ENCODE measurements at places on chromosomes 2 and 18. TPM values are rescaled to one million over a fixed set of nuclear protein-coding genes. Genes with fewer than 3 reads are reported as not detected.

- no peak for DNase-seq
Measured at GRCh38 chr2:154620471-154620870, 78.0 kb upstream of the KCNJ3 start.

- no peak for DNase-seq
Measured at GRCh38 chr2:74366036-74366435, 14.1 kb downstream of the DCTN1 start.

DNA sequence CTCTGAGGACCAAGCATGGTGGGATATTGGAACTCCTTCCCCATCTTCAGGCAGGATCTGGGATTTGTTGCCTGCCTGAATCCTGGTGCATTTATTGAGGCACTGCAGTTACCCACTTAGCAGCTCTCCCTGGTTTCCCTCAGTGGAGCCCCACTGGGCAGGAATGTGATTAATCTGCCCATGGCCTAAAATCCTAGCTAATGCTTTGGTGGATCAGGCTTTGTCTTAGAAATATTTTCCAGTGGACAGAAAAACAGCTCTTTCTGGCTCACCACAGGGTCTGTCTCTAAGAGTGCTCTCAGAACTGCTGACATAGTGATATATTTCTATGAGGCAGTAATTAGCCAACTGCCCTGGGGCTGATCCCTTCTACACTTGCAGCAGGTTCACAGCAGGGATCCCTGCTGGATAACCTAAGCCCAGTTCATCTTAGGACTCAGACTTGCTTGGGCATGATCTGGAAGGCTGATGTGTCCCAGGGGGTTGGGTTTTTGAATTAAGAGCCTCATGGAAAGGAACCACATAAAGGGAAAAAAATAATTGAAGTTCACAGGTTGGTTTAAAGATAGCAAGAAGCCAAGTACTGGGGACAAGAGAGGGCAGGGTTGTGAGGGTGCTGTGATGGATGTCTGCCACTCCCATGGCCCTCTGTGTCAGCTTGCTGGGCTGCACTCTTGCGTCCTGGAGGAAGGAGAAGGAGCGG, 44.3 kb upstream of the ZDBF2 start:
- DNase-seq: no peak

DNA sequence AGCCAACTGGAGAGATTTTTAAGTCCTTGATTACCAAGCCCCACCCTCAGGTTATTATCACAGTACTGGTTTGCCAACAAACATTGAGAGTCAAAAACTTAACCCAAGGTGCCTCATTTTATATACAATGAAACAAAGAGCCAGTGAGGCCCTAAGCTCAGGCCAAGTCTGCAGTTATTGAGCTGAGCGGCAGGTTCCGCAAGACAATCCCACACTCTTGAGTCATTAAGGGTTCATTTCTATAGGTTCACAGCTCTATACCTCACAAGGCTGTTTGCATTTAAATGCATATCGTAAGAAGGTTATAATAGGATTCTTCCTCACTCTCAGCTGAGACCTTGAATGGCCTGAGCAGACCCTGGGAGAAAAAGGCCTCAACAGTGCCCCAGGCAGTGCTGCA, 268.4 kb upstream of the RGPD4 start:
- no peak for DNase-seq

- DNase-seq: no peak
Measured at GRCh38 chr18:52395146-52395852, 55.3 kb downstream of the DCC start.

GRCh38 chr18:46767217-46767616, 10.4 kb upstream of the ST8SIA5 start:
- DNase-seq: no peak

M1AP gene
- 1.00 TPM for polyA plus RNA-seq

CXCR1 gene
- polyA plus RNA-seq: 0.59 TPM

FANCL gene
- polyA plus RNA-seq: 2.6 TPM

GRCh38 chr2:46493241-46493970, 14.0 kb downstream of the TMEM247 start:
- no peak for DNase-seq

DNA sequence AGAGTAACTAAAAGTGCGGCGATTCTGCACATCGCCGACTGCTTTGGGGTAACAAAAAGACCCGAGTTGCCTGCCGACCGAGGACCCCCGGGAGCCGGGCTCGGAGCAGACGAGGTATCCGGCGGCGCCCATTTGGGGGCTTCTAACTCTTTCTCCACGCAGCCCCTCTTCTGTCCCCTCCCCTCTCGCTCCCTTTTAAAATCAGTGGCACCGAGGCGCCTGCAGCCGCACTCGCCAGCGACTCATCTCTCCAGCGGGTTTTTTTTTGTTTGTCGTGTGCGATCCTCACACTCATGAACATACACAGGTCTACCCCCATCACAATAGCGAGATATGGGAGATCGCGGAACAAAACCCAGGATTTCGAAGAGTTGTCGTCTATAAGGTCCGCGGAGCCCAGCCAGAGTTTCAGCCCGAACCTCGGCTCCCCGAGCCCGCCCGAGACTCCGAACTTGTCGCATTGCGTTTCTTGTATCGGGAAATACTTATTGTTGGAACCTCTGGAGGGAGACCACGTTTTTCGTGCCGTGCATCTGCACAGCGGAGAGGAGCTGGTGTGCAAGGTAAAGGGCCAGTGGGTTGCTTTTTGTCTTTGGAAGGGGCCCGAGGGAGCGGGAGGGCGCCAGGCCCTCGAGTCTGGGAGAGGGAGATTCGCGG, 1.4 kb downstream of the TRIB2 start:
- DNase-seq: peak; percentile 2

- no peak for DNase-seq
Measured at GRCh38 chr2:105446501-105446900, 47.6 kb upstream of the FHL2 start.

DNA sequence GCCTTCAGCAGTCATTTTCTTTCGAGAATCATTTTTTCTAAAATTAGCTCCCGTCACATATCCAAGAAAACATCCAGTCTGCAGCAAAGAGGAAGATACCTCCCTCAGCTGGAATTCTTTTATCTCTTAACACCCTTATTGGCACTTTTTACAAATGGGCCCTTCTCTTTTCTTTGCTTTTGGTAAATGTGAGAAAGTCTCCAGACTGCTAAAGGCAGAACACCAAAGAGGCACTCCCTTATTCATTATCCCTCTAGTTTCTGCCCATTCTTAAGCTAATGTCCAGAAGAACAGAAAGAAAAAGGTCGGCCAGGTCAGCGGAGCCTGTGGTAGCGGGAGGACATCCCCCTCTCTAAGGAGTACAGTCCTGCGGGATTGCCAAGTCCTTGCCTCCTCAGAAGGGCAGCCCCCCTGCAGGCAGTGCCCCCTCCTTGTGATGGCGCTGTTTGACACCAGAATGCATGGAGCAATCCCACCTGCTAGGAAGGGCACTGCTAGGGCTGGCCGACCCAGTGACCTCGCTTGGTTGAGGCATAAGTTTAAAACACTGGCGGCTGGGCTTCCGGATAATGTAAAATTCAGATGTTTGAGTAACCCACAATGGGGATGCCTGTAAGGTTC, 34.0 kb downstream of the ST6GAL2 start:
- no peak for DNase-seq

DNA sequence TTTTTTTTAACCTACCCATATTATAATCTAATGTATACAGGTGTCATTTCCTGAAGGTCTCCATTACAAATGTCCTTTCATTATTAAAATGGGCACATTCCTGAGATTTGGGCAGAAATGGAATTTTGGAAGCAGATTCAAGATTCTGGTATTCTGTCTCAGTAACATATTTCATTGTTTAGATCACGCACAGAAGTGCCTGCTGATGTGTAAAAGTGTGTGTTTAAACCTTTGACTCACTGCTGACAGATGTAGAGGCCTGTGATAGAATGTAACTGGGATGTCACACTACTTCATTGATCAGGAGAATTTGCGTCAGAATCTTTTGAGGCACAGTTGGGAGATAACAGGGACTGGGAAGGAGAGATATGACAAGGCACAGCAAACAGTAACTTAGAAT, 276.8 kb upstream of the EPAS1 start:
- no peak for DNase-seq

GRCh38 chr2:8327371-8328100, 354.3 kb upstream of the ID2 start:
- DNase-seq: no peak

DNA sequence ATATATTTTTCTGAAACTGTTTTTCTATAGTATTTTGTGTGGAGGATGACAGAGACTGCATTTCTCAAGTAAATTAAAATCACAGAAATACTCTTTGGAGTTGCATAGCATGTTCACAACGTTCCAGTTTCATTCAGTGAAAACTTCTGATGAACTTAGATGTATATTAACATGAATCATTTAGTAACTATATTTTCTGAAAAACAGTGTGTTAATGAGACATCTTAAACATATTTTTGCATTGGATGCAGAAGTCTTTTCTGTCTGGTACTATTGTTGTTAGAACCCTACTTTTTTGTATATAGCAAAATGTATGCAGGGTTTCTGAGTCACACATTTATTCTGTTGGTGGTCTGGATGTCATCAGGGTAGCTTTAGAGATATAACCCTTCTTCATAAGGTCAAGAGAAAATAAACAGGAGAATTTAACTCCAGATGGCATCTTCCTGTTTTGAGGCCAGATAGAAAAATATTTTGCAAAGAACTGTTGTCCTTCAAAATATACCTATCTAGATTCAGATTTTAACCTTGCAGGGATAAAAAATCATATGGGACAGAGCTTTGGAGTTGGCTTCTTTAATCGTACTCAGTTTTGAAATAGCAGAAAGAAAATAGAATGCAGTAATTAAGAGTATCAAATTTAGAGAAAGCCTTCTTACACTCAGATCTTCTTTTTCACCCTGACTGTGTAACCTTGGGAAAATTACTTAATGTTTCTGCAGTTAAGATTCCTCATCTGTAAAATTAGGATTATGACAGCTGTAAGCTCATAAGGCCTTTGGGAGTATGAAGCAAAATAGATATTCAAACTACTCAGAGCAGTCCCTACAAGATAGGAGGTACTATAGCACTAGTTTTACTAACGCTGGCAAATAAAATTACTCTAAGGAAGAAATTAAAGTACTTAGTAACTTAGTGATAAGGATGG, 5.3 kb downstream of the COL3A1 start:
- DNase-seq: no peak

TEX44 gene
- polyA plus RNA-seq: not detected

- DNase-seq: no peak
Measured at GRCh38 chr2:42170619-42171395, 1.7 kb downstream of the EML4 start.
